ENCODE measurements at places on chromosomes 5 and 9. TPM values are rescaled to one million over a fixed set of nuclear protein-coding genes. Genes with fewer than 3 reads are reported as not detected.
A peak's percentile ranks its signal among the peaks of the same experiment; 100 is the strongest.

DHFR gene
- 13.7 TPM for polyA plus RNA-seq

DNA sequence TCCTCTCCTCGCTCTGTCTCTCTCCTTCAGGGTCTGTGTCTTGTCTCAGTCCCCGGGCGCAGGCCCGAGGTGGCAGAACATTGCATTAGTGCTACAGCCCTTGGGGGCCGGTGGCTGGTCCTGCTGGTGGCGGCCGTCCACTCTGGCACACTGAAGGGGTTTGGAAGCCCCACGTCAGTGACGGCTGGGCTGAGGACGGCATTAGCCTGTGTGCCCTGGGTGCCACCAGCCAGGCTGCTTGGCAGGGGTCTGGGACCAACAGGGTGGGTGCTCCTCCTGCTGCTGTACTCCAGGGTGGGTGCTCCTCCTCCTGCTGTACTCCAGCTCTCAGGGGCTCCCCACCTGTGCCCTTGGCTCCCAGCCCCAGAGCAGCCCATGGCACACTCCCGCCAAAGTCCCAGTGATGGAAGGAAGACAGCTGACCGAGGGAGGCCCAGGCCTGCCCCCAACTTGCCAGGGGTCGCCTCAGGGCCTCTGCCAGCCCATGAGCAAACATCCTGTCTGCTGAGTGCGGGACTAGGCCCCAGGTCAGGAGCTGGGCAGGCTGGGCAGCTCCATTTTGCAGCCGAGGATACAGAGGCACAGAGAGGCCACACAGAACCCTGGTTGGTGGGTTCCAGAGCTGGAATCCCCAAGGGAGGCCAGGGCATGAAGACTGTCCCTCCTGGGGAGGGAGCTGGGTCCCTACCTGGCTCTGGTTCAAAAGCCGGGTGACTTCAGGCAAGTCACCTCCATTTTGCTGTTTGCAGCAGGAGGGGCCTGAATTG is 27.3 kb downstream of the SARDH start:
- no peak for DNase-seq

COL15A1 gene
- 4.7 TPM for polyA plus RNA-seq

KCNIP1 gene
- 3.1 TPM for polyA plus RNA-seq

- DNase-seq: no peak
These were observed 192.2 kb downstream of the HSD17B3 start for GRCh38 chr9:96109680-96110351.

GRCh38 chr5:138028971-138029365 is 3.9 kb downstream of the FAM13B start:
- no peak for DNase-seq

DNA sequence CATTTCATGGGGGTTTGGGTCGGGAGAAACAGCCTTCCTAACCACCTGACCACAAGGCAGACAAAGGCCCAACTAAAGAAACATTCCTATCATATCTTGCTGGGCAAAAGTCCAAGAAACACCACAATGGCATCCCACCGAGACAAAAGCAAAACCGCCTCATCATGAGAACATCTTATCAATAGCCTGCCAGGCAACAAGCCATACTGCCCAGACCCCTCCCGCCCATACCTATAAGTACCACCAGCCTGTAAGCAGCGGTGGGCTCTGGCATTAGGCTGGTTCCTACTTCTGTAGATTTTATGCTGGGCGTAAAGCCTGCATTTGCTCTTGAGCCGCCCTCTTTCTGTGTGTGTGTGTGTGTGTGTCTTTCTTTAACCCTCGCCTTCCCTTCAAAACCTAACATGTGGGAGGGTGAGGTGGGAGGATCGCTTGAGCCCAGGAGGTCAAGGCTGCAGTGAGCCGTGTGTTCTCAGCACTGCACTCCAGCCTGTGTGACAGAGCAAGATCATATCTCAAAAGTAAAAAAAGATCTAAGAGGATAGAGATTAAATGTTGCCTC is 56.9 kb downstream of the PDE6A start:
- peak; percentile 63 for DNase-seq

DNA sequence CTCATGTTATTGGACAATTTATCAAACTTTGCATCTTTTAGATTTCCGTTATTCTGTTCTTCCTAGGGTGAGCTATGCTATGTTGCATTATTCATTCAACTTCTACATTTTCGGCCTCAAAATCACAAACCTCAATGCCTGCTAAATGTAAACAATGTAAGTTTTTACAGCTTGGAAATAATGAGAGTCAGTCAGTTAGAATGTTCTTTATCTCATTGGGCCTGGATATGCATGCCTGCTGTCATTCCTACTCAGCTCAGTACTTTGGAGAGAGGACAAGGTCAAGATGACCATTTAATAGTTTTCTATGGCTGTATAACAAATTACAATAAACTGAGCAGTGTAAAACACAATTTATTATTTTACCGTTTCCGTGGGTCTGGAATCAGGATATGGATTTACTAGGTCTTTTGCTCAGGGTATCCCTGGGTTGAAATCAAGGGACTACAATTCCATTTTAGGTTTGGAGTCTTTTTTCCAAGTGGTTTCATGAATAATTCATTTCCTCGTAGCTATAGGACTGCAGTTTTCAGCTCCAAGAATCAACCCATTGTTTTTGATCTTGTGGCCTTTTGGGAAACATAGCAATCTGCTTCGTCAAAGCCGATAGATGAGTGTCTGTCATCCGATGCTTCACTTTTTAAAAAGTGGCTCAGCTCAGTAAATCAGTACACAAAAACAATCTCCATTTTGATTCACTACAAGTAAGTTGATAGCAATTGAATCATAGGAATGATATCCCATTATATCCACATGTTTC is 1143.2 kb upstream of the CDH6 start:
- no peak for DNase-seq

DNA sequence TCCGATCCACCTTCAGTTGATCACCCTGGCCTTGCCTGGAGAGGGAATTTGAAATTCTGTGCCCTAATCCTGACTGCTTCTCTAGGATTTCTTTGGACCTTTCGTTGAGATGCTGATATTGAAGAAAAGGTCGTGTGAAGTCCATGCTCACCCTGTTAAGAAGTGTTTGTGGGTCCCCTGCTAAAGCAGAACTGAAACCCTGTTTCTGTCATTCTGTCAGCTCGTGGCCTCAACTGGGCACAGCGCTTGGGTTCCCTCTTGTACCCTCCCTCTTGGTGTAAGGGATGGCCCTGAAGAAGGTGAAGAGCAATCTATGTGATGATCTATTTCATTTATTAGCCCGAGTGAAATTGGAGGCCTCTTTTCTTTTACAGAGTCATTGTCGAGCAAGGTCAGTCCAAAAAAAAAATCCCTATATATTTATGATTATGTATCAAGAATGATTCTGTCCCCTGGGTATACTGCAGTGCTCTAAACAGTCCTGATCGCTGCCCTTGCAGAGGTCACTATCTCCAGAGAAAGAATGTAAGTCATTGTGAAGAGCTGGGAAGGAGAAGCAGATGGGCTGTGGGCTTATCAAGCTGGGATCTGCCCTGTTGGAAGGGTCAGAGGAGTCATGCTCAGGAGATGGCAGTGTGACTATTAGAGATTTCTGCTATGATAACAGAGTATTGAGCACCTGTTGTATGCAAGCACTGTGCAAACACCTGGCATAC is 56.1 kb downstream of the WWC1 start:
- DNase-seq: no peak

DNA sequence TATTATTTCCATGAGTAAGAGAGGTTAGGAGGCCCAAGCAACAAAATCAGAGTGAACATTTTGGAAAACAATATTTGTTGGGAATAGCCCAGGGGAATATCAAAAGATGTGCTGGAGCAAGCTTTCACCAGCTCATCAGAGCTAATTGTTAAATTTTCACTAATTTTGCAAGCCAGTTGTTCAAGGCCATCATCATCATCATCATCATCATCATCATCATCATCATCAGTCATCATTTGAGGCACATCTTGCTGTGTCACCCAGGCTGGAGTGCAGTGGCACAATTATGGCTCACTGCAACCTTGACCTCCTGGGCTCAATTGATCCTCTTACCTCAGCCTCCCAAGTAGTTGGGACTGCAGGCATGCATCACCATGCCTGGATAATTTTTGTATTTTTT is 350.5 kb upstream of the MEF2C start:
- no peak for DNase-seq

DNA sequence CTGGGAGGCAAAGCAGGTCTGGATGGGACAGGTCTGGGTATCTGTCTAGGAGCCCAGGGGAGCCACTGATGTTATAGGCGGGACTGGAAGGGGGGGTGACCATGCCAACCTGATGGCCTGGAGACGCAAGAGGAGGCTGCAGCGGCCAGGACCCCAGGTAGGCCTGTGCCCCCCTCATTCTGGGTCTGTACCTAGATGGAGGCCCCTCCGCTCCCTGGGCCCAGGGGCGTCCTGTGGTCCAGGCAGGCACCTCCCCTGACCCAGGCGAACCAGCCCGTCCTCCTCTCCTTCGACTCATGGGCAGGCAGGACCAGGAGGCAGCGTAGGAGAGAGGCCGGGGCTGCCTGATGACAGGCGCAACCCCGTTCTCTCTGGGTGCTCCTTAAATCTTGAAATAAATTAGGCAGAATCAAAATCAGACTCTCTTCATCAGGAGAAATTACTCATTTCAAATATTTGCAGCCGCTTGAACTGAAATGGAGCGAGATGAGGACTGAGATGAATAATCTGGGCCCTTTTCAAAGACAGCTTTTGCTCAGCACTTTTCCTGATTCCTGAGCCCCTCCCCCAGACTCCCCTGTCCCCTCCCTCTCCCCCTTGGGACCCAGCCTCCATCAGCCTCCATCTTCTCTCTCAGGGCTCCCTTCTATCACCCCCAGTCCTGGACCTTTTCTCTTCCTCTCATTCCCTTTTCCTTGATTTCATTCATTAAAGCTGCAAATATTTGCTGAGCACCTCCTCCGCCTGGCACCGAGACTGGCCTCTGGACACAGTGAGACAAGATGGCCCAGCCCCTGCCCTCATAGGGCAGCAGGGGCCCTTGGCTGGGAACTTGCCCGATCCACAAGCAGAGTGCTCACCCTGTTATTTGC is 46.8 kb upstream of the IER5L start:
- peak; percentile 56 for DNase-seq

GRCh38 chr5:7667216-7667767 is 183.6 kb downstream of the CFAP90 start:
- no peak for DNase-seq

- DNase-seq: no peak
These were observed 1.7 kb upstream of the NTMT1 start for GRCh38 chr9:129624168-129624759.

ZNF483 gene
- polyA plus RNA-seq: 0.43 TPM

NTNG2 gene
- 0.54 TPM for polyA plus RNA-seq

CDX1 gene
- 0.39 TPM for polyA plus RNA-seq

- DNase-seq: no peak
These were observed 140.5 kb downstream of the MUSK start for GRCh38 chr9:110809038-110809595.

DNA sequence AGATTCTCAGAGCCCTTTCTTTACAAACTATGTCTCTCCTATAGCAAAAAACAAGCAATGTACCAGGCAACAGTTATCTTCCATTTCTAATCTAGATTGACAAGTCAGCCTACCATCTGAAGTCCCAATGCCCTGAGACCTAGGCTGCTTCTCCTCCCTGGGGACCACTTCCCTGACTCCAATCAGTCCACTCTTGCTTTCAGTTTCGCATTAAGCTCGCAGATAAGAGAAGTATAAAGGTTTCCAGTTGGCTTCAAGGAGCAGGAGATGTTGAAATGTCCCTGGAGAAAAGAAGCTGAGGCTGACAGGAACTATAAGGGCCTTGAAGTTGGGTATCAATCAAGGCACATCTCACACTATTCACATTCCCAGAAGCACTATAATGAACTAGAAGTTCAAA is 32.3 kb downstream of the ERP44 start:
- no peak for DNase-seq

DNA sequence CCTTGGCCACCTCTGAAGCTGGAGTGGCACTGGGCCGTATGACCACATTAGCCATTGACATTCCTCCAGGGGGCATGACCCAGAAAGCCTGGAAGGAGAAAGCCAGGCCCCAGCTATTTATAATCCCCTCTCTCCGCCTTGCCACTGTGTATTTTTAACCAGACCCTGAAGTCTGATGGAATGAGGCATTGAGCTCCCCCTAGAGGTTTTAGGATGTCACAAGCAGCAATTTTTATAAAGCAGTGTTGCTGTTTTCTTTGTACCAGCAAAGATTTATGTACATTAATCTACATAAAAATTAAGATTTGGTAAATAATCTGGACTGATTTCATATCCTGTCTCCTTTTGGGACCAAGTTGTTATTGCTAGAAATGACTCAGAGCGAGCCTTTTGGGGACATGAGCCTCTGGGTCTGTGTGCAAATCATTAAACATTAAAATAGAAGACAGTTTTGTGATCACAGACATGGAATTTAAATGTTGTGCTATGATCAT is 127.1 kb downstream of the TRIO start:
- no peak for DNase-seq

PRLR gene
- polyA plus RNA-seq: 9.3 TPM

DNA sequence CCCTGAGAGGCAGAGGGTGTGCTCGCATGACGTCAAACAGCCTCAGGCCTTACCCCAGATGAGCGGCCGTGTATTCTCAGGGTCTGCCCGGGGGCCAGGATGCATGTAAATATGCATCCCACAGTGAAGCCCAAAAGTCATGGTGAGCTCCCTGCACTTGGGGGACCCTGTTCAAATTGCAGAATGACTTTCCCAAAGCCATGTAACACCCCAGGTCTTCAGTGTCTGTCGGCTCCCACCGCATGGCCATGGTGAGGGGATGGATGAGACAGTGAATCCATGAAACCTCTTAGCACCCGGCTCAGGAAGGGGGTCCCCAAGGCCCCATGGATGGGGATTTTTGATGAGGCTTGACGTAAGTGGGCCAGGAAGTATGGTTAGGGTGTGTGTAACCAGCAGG is 9.3 kb upstream of the COL5A1 start:
- no peak for DNase-seq

SETD9 gene
- polyA plus RNA-seq: 8.0 TPM

DNA sequence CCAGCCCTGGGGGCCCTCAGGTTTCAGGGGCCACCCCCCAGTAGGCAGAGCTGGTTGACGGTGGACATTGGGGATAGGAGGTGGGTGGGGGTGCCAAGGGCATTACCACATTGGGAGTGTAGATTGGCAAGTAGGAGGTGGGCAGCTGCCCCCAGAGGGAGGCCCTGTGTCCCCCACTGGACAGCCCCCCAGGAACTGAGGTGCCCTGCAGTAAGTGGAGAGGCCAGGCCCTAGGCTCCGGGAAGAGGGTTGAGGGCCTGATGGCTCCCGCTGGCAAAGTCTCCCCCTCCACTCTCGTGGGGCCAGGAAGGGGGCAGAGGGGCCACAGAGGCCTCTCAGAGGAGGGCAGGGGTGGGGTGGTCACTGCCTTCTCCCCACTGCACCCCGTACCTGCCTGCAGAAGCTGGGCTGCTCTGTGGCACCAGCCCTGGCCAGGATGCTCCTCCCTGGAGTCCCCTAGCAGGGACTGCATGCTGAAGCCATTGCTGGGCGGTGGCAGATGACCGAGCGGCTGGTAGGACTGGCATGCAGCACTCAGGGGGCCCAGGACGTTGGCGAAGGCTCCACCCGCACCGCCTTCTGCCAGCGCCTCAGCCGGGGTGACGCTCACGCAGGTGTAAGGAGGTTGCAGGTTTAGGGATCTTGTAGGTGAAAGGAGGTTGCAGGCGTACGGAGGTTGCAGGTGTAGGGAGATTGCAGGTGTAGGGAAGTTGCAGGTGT is 89.6 kb upstream of the CACNA1B start:
- DNase-seq: peak; percentile 71

- peak; percentile 34 for DNase-seq
These were observed 54.6 kb downstream of the ZNF354C start for GRCh38 chr5:179114756-179115155.
